ENCODE measurements at places on chromosomes 3 and 15.

DNA sequence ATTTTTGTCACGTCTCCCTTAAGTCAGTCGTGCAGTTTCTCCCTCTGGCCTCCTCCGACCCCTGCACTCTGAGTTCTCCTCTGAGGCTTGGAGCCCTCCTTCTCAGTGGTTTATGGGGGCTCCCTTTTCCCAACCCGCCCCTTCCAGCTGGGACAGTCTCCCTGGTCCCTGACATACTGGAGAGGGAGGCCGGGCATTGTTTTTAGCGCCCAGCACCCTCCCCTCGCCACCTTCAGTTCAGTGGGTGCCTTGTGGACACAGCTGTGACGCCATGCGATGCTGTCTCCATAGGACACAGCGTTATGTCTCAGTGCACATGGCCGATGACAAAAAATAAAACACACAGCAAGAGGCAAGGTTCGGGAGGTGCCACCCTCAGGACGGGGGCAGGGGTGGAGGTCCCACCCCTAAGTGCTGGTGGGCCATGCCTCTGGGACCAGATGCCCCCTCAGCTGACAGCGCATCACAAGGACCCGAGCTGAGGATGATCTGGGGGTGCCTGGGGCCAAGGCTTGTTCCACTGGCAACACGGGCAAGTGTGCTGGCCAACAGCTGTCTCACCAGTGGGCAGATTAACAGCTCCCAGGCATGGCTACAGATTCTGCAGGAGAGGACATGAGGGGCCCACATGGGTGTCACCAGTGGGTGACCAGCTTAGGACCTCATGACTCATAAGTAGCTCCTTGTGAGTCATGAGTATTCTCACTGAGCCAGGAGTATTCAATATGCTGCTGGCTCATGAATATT lies 81.6 kb downstream of the PLXNA1 start:
- DNase-seq = no peak

DNA sequence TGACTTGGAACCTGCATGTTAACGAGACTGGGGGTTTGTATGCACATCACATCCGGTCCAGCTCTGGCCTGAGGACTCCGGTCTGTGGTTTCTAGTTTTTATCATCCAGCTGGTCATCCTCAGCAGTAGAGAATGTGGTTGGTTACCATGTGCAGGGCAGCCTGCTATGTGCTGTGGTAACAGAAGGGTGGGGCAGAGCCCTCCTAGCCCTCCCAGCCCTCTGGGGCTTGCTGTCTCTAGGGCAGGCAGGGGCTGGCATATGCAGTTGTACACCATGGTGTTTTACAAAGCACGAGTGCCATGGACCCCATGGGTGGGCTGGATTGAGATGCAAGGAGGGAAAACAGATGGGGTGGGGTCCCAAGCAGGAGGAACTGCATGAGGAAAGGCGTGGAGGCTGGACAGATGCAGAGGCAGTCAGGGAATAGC lies 70.2 kb downstream of the APBA2 start:
- DNase-seq = no peak

DNA sequence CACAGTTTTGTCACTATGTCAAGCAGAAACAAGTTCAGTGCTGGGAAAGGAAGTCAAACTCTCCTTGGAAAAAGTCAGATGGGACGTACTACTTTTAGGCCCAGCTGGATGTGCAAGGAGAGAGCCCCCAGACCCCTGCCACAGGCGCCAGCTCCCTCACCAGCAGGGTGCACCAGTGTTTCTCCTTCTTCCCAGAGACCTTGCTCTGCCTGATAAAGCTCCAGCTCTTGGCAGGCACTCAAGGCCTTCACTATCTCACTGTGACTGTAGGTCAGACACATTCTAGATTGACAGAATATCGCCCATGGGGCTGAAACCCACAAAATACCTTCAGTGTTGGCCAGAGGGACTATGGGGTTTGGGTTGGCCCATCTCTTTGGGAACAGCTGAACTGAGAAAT lies 54.8 kb upstream of the CHRNB4 start:
- no peak for DNase-seq

- no peak for DNase-seq
These were observed 1.4 kb downstream of the MBNL1 start for GRCh38 chr3:152269831-152270734.

DNA sequence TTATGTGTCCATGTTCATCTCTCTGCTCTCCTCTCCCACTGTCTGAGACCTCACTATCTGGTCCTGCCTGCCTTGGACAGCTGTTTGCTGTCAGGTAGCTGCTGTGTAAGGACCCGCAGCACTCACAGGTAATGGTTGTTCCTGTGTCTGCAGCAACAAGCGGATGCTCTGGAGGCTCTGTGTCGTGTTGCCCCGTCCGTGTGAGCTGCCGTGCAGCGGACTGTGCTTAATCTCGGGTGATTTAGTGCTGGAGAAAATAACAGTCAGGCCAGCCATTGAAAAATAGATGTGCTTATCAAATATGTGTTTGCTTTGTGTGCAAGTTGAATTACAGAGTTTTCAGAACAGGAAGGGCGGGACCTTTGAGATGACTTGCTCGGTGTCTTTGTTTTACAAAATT lies 121.4 kb downstream of the GABRG3 start:
- no peak for DNase-seq
